ENCODE measurements at places on chromosomes 11 and 22.

DNA sequence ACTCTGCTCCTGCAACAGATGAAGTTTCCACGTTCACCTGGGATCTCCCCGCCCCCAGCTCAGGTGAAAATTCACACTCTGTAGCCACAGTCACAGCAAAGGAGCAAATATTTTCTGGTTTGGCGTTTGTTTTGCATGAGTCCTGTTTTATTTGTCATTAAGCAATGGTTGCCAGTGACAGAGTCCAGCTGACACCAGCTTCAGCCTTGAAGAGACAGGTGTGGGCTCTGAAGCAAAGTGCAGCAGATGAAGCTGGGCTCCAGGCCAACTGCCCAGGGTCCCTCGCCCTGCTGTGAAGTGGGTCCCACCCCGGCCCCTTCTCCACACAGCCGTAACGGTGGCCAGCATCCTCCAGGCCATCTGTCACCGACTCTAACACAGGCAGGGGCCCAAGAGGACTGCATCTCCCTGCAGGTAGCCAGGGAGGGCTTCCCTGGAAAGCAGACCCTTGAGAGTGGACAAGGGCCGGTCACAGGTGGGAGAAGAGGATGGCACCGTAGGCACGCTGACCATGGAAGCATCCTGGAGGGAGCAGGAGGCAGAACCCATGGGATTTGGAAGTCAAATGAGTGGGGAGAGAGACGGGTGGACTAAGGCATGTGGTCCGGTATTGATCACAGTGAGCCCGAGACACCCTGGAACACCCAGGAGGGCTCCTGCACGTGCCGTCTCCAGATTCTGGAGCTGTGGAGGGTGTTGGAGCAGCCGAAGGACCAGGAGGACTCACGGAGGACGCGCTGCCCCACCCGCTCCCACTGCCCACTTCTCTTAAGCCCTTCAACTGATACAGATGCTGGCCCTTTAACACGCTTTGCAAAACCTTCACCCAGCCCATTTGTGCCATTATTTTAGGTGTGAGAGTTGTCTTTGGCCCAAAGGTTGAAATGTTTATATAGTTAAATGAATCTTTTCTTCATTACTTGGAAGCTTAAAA is 294.5 kb downstream of the BRD1 start:
- DNase-seq = no peak

DNA sequence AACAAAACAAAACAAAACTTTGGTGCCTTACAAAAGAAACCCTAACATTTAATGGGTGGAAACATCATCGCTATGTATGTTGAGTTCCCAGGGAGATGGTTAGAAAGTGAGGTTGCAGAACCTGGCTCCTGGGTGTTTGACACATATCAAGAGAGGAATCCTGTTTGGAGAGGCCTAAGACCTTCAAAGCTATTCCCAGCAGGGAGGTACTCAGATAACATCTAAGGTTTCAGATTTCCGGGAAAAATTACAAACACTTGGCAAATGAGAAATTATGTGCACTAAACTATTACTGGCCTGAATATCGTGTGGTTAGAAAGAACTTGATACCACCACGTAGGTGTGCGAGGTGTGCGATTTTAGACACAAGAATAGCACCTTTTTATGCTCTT is 18.5 kb downstream of the TRIM5 start:
- no peak for DNase-seq

GRCh38 chr22:50720301-50721256 is 17.4 kb upstream of the ACR start:
- no peak for DNase-seq

DNA sequence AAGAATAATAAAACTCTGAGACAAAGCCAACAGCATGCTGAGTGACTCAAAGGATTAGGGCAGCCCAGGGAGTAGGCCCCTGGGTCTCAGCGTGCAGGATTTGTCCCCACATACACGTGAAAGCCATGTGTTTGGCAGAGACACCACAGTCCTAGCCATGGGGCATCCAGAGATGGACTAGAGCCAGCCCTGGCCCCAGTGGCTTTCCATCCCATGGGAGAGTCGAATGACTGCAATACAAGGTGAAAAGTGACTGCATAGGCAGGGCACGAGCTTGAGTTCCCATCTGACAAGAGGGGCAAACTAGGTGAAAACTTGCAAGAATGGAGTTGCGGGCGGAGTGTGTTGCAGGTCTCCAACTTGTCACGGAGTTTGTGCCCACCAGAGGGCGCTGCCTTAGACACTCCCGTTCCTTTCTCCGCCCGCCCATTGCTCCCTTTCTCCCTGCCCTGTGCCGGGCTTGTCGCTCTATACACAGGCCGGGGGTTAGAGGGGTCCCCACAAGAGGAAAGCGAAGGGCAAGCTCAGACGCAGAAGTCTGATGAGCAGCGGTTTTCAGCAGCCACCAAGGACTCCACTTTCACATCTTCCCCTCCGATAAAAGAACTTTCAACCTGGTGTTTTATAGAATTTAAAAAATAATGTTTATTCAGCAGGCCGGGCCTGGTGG is 24.2 kb downstream of the TSKU start:
- peak; percentile 62 for DNase-seq

DNA sequence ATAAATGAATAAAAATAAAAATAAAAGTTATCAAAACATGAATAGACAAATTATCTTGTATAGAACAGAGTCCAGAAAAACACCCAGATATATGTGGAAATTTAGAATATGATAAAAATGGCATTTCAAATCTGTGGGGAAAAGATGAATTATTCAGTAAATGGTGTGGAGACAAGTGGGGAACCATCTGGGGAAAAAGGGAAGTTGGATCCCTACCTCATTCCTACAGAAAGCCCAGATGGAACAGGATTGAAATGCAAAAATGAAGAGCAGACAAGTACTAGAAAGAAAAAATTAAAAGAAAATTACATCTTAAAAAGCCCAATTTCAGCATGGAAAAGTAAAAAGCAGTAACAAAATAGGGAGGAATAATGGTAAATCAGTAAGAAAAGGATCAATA is 8.1 kb upstream of the RASL10A start:
- DNase-seq = no peak

DNA sequence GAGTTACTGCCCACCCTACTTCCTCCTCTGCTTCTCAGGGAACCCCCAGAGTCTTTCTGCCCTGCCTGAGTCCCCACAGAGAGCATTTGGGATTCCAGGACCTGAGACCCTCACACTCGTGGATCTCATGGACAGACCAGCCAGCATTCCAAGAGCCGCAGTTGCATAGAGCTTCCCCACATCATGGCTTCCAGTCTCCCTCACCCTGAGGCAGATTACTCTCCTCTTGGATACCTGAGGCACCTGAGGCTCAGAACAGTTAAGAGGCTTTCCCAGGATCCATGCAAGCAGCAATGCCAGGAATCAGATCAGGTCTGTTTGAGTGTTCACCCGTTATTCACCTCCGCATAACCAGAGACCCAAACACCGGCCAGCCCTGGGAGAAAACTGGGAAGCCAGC is 102.2 kb downstream of the TRIM29 start:
- DNase-seq = no peak
